ENCODE measurements at places on chromosomes 16 and 17.

GRCh38 chr16:454397-454940 is 29.0 kb downstream of the RAB11FIP3 start:
- no peak for DNase-seq

- DNase-seq = no peak
Measured at GRCh38 chr16:129075-129474, 9.4 kb downstream of the NPRL3 start.

GRCh38 chr16:1491327-1491726 is 1.8 kb upstream of the TELO2 start:
- DNase-seq = no peak

GRCh38 chr17:82097184-82097918 is 685 bp downstream of the FASN start:
- DNase-seq = peak; percentile 38

GRCh38 chr17:15662681-15663080 is 21.4 kb downstream of the TRIM16 start:
- DNase-seq = no peak

GRCh38 chr17:27466743-27467375 is 10.6 kb downstream of the KSR1 start:
- DNase-seq = peak; percentile 88

Data from activated CD4-positive, alpha-beta T cell treated with anti-CD3 and anti-CD28 coated beads, Interleukin-2, amount 50 U/mL, for 48 hours (primary cell).